Vagina (tissue), 2 donors: ENCODE measurements at places on chromosomes 4 and X.

DNA sequence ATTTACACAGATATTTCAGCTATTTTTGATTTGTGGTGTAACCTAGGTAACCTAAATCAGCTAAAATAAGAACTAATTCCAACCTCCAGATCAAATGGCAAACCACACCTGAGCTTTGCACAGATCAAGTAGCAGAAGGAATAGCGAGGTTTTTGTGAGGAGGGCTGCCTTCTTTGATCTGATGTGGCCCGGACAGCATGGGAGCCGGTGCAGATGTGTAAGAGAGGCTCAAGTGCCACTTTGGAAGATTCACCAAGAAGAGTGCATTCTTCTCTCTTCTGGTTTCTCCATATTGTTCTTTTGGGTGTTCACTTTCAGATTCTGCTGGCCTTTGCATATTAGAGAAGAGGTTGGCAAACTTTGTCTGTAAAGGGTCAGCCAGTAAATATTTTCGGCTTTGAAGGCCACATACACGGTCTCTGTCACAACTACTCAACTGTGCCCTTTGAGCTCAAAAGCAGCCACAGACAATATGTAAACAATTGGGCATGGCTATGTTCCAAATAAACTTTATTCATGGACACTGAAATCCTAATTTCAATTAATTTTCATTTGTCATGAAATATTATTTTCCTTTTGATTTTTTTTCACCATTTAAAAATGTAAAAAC is 78.9 kb upstream of the FAM9C start:
- DNase-seq = no peak

DNA sequence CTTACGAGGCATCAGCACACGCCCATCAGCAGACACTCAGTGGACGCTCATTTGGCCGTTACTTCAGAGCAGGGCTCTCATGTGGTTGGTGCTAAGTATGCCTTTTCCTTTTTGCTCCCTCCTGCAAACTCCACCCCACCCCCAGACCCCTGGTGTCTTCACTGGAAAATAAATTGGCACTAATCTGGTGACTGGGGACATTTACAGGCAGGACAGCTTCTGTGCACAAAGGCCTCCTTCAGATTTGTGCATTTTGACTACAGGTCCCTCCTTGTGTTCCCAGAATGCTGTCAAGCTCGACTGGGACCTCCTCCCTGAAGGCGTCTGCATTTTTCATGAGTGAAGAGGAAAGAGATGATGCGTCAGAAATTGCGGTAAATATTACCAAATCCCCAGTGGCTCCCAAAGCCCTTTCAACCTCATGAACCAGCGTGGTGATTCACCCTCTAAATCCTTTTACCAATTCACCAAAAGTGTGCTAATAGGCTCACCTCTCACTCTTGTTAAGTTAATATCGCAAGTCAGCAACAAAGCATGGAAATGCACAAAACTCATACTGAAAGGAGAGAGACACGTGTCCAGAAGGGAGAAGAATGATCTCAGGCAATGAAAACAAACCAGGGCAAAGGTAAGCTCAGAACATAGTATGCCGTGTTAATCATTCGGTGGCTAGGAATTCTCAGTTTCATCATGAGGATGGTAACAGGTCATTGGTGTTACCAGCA is 119.0 kb downstream of the NKX6-1 start:
- no peak for DNase-seq

DNA sequence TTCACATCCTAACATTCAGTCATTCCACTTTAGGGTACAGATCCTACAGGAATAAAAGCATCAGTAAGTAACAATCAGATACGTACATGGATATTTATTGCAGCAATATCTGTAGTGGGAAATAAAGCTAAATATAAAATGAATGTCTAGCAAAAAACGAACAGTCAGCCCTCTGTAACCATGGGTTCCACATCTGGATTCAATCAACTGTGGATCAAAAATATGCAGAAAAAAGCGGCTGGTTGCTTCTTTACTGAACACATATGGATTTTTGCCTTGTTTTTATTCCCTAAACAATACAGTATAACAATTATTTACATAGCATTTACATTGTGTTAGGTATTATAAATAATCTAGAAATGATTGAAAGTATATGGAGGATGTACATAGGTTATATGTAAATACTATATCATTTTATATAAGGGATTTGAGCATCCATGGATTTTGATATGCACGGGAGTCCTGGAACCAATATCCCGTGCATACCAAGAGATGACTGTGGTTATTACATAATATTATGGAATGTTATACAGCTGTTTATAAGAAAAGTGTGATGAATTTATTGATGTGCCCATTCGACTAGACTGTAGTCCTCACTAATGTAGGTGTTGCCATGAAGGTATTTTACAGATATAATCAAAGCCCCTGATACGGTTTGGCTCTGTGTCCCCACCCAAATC is 132.8 kb downstream of the ARHGEF9 start:
- DNase-seq = no peak

GRCh38 chr4:119664168-119664907 is 35.7 kb upstream of the PDE5A start:
- DNase-seq = no peak

GRCh38 chr4:18512718-18513117 is 491.2 kb upstream of the LCORL start:
- no peak for DNase-seq

GRCh38 chrX:99705701-99706100 is 704.4 kb downstream of the PCDH19 start:
- no peak for DNase-seq

DNA sequence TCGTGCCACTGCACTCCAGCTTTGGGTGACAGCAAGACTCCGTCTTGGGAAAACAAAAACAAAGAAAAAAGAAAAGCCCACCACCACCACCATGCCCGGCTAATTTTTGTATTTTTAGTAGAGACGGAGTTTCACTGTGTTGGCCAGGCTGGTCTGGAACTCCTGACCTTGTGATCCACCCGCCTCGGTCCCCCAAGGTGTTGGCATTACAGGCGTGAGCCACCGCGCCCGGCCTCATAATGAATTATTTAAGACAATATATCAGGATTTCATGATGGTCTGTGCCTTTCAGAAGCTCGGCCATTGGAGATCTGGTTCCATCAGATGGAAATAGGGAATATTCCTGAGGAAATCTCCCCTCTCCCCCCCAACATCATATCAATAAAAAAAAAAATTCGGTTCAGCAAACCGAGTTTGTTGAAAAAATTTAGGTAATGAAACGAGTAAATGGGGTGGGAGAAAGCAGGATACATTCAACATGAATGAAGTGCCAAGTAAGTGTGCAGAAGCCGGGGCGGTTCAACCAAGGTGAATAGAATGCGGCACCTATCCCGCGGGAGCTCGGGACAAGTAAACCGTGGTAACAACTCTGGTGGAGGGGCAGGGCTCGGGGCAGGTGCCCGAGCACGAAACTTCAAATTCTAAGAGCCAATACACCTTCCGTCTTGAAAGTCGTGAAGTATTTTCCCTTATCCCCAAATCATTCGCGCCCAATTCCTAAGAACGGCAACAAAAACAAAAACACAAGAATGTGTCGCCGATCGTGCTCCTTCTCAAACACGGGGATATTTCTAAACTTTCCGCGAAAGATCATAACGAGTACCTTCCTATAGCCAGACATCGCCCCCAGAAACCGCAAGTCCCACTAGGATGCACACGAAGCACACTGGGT is 773 bp upstream of the TXLNG start:
- no peak for DNase-seq

DNA sequence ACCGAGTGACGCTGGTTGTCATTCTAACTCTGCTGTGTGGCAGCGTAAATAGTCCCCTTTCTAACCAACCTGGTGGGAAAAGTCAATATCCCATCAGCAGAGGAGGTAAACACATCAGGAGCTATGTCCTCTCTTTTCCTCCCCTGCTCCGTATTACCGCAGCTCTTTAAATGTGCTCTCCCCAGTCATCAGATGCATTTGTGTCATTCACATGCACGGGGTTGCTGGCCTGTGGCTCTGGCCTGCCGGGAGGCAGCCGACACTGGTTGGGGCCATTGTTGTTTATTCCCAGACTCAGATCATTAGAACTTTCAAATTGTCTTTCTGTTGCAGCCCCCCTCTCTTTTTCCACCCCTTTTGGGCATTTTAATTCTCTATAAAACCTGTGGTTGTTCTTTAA is 21.9 kb downstream of the ARX start:
- no peak for DNase-seq

GRCh38 chr4:160947653-160948052 is 1216.1 kb downstream of the FSTL5 start:
- DNase-seq = no peak

- DNase-seq = no peak
These were observed 3.1 kb downstream of the TET2 start for GRCh38 chr4:105149771-105150170.

- DNase-seq = no peak
These were observed 69.9 kb downstream of the AMELX start for GRCh38 chrX:11363069-11363594.

DNA sequence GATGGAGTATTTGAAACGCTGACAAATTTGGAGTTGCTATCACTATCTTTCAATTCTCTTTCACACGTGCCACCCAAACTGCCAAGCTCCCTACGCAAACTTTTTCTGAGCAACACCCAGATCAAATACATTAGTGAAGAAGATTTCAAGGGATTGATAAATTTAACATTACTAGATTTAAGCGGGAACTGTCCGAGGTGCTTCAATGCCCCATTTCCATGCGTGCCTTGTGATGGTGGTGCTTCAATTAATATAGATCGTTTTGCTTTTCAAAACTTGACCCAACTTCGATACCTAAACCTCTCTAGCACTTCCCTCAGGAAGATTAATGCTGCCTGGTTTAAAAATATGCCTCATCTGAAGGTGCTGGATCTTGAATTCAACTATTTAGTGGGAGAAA is 13.2 kb downstream of the TLR8 start:
- DNase-seq = no peak

- DNase-seq = no peak
These were observed 223.0 kb upstream of the PSAPL1 start for GRCh38 chr4:7657545-7658297.

- DNase-seq = no peak
These were observed 59.0 kb downstream of the WWC2 start for GRCh38 chr4:183158062-183158461.

DNA sequence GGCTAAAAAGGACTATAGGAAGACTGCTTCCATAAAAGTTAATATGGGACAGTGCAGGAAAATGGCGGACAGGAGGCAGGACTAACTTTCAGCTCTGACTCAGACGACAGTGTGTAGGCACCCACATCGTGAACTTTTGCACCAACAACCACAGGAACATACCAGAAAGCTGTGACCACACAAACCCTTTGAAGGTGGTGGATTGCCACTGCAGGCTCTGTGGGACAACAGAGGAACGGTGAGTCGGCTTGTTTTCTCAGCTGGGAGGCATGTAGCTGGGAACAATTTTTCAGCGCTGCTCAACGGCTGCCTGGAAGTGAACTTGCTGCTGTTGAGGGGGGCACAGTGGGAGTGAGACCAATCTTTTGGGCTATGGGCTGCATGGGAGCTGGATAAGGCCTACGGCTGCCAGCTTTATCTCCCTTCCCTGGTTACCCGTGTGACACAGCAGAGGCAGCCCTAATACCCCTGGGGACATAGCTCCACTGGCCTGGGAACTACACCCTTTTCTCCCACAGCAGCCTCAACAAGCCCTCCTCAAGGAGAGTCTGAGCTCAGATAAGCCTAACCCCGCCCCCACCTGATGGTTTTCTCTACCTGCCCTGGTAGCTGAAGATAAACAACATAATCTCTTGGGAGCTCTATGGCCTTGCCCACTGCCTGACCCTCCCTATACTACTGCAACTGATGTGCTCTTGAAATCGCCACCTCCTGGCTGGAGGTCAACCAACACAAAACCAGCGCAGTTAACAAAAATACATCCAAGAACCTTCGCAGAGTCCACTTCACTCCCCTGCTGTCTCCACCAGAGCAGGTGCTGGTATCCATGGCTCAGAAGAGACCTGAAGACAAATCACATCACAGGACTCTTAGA is 1537.0 kb downstream of the C4orf33 start:
- DNase-seq = no peak

- DNase-seq = no peak
These were observed 75.9 kb downstream of the HCCS start for GRCh38 chrX:11187001-11187400.

DNA sequence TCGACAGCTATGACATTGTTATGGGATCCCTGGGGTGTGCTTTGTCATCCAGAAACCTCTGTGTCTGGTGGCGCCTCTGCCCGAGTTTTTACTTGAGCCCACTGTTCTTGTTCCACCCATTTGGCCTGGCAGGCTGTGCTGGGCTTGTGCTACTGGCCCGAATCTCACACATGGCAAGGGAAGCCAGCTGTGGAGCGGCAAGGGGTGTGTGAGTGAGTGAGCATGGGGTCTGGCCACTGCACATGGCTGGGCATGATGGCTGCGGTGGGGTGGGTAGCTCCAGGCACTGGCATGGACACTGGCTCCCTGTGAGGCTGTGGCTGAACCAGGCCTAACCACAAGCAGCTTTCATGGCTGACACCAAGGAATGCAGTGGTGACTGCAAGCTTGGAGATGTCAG is 89.2 kb downstream of the DACH2 start:
- DNase-seq = no peak

DNA sequence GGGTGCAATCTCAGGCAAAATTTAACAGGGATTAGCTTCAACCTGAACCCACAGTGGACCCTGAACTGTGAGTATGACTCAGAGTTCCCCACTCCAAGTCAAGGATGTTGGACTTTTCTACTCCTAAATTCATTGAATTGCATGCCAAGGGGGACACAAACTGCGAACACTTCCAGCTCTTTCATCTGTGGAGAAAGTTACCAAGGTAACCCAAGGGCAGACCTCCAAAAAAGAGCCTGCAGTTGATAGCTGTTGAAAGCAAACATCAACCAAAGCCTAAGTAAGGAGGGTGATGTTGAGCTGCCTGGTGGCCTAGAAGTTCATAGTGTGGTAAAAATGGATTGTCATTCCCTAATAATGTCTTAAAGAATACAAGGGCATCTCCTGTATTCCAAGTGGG is 1242.9 kb downstream of the C4orf33 start:
- DNase-seq = no peak

- DNase-seq = no peak
These were observed 134.8 kb downstream of the FRYL start for GRCh38 chr4:48645225-48645794.

DNA sequence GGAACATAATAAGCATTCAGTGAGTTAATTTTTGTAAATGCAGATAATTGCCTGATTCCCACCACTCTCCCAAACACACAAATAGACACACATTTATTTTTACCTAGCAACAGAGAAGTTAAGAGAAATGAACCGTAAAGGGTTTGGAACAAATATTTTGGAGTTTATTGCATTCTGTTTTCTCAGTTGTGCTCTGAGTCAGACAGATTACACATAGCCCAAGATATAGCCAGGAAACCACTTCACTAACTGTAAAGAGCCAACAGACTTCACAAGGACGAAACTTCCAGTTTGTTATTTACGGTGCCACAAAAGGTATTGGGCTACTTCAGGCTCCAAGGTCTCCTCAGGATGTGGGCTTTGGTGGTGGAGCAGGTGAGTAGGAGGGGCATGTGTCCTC is 217.0 kb downstream of the BMPR1B start:
- DNase-seq = no peak

GRCh38 chr4:178415925-178416324 is 973.7 kb upstream of the AGA start:
- no peak for DNase-seq

DNA sequence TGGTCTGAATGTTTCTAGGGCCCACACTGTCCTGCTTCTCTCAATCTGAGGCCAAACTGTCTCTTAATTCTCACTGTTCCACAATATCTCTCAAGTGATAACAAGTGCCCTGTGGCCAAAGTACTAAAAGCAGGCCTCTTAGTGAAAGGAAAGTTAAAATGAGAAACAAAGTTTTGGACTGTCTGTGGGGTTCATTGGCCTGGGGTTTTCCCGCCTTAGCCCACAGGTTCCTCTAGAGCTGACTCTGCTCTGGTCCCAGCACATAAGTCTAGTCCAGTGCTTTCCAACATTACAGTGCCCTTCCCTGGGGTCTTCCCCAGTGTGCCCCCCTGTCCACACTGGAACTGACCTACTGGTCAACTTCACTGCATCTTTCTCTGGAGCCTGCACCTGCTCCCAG is 6.3 kb downstream of the MAGEB1 start:
- no peak for DNase-seq
